Fibroblast of the aortic adventitia (primary cell): ENCODE measurements at places on chromosomes 6 and 20.

DNA sequence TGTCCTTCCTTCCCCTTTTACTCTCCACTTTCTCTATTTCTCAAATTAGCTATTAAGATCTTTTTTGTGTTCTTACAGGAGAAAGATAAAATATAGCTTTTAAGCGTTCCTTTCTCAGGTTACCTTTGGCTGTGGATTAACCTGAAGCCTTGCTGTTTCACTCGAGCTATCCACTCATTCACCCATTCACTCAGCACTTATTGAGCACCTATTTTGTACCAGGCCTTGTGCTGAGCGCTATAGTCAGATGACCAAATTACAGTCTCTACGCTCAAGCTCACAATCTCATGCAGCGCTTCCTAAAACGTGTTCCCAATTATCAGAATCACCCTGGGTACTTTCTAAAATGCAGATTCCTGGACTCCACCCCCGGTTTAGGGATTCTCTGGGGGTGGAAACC, 1.8 kb upstream of the CEP250 start:
- DNase-seq = no peak

DNA sequence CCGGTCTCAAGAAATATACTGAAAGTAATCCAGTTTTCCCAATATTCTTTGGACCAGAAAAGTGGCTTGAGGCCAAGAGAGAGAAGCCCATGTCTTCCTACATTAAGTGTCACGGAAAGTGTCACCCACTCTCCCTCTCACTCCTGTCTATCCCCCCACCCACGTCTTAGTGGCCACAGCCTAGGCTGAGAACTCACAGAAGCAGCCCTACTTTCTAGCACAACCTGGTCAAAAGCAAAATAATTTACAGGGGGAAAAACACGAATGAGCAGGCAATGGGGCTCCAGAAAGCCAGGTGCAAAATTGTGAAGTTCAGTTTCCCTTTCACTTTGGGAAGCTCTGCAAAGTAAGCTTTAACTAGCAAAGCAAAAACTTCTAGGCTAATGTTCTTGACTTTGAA, 118.0 kb downstream of the OPRM1 start:
- no peak for DNase-seq

DNA sequence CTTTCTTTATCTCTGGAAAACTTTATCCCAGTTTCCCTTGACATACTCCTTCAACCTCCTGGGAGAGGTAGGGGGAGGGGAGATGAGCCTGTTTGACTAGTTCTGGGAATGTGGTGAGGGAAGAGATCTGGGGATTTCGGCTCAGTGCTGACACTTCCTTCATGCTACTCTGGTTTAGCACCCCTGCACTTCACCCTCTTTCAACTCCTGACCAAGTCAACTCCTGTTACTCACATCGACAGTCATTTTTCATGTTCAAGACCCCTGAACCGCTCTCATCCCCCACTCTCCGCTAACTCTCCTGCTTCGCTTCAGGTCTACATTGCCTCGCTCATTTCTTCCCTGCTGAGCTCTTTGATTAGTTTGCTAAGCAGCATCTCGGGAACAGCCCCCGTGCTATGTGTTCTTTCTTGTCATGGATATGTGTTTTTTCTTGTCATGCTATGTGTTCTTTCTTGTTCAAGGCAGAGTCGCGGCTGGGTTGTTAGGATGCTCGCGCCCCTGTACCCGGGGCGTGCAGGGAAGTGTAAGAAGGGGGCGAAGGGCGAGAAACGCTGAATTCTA, 16.6 kb upstream of the TRIM27 start:
- no peak for DNase-seq

- DNase-seq = peak; percentile 67
These were observed 300.2 kb downstream of the UTRN start for GRCh38 chr6:144585217-144585814.

- DNase-seq = no peak
These were observed 170.5 kb upstream of the RGS17 start for GRCh38 chr6:153301602-153302001.
